ENCODE measurements at places on chromosomes 13 and 19. TPM values are rescaled to one million over a fixed set of nuclear protein-coding genes. Genes with fewer than 3 reads are reported as not detected.

The MISP3 gene
- total RNA-seq = 1.2 TPM

The CLDND2 gene
- not detected for total RNA-seq

The MYCBP2 gene
- 95.6 TPM for total RNA-seq

The SULT2B1 gene
- not detected for total RNA-seq

The SPART gene
- total RNA-seq = 196 TPM

The CGB1 gene
- total RNA-seq = not detected

The SYT5 gene
- not detected for total RNA-seq

Data from smooth muscle cell of the umbilical artery (primary cell).